ENCODE measurements at places on chromosomes 12 and 14.
A peak's percentile ranks its signal among the peaks of the same experiment; 100 is the strongest.

DNA sequence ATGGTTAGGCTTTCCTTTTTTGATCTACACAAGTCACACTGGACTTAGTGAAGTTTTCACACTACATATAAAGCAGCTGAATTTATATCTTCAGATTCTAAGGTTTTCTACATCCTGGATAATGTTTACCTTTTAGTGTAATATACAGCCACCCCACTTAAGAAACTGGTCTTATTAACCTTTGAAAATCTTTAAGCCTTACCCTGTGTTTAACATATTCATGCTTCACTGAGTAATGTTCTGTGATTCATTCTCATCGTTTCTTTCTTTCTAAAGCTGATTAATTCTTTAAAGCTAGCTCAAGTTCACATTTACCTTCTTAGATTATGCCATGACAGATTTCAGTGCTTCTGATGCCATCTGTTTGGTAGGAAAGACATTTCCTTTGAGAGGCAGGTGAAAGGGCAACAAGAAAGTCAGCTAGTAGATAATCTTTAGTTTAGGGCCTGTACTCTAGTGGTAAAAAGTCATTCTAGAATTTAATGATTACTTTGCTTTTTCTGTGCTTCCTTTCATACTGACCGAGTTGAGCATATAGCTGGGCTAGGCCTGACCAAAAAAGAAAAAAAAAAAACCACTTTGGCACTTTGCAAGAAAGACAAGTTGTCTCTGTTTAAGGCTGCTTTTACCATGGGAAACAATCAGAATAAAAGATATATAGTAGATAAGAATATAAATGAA is 690.9 kb upstream of the FBXO33 start:
- peak; percentile 2 for DNase-seq

- no peak for DNase-seq
These were observed 82.6 kb upstream of the IGF1 start for GRCh38 chr12:102562836-102563425.

DNA sequence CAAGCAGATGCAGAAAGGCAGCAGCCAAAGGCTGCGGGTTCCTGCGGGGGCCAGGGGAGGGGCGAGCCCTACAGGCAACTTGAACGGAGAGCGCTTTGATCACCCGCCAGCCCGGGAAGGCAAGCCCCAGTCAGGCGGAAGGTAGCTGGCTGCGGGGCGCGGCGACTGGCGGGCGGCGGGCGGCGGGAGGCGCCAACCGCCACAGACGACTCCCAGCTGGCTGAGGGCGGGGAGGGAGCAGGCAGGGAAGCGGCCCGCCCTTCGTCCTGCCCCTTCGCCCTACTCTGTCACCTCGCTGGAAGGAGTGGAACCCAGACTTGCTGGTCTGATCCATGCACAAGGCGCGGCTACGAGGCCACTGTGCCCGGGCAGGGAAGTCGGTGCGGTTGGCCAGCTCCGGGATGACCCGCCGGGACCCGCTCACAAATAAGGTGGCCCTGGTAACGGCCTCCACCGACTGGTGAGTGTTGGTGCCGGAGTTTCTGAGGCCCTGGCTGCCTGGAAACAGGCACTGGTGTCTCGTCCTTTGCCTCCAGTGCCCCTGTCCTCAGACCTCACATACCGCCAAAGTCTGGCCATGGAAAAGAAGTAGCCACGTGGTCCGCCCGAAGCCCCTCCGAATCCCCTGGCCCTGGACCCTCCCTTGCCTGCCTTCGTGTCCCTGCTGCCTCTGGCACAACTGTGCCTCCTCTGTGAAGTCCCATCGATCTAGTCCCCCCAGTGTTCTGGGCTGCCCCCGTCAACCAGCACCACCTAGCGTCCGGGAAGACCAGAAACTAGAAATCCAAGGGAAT is 15.4 kb upstream of the CARMIL3 start:
- peak; percentile 68 for DNase-seq

GRCh38 chr12:22268973-22269372 is 65.5 kb downstream of the ST8SIA1 start:
- DNase-seq, result no peak

GRCh38 chr12:96378319-96378718 is 21.9 kb downstream of the CDK17 start:
- DNase-seq, result no peak

- no peak for DNase-seq
These were observed 202.5 kb downstream of the VRK1 start for GRCh38 chr14:96999654-97000155.

- peak; percentile 68 for DNase-seq
These were observed 142.3 kb upstream of the ARHGAP5 start for GRCh38 chr14:31934767-31935266.

- DNase-seq, result peak; percentile 87
These were observed 419 bp upstream of the SH2B3 start for GRCh38 chr12:111405149-111405858.

DNA sequence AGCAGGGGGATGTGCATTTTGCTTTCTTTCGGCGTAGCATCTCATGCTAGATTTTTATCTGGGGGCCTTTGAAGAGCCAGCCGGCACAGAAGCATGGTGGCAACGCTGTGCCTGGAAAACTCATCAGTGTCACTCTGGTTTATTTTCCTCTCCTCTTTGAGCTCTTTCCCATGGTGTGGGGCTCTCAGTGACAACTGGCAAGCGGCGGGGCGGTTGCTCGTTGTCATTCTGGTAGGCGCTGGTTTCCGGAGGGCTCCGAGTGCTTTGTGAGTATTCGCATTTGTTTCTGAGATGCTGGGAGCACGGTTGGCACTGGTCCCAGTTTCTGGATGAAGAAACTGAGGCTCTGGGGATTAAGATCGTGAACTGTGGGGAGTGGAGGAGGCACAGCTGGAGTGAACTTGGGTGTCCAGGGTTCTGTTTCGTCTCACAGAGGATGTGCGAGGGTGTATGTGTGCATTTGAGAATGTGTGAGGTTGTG is 23.3 kb downstream of the TPCN1 start:
- no peak for DNase-seq
